ENCODE measurements at places on chromosomes 3 and 15.

DNA sequence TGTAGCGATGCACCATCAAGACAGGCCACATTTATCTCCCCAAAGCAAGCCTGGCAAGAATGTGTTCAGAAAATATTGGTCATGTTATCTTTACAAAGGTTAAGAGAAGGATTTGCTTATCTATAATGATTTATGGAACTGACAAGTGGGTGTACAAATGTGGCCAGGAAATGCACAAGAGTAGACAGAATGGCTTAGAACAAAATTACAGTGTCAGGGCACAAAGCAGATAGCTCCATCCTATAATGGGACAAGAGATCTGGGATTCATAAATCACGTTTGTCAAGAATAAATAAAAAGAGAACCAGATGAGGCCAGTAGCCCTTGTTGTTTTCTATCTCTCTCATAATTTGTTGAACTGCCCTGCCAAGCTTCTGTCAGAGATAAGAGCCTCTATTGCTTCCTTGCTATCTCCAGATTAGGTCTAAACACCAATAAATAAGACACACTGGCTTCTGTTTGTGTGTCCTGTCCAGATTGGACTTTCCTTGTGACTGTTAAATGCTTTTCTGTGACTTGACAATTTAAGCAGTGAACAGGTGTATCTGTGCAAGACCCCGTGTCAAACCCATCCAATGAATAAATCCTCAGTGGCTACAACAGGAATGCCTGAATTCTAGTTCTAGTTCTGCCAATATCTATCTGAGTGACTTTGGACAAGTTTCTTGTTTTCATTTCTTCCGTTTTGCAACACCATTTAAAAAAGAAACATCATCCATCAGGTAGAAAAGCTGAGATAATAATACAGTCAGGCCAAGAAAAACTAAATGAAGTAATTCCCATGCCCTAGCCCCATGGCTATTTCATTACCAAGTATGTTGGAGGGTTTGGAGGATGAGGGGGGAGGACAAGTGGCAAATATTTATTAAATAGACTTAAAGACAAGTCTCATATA is 157.2 kb downstream of the DCLK3 start:
- DNase-seq, result no peak

DNA sequence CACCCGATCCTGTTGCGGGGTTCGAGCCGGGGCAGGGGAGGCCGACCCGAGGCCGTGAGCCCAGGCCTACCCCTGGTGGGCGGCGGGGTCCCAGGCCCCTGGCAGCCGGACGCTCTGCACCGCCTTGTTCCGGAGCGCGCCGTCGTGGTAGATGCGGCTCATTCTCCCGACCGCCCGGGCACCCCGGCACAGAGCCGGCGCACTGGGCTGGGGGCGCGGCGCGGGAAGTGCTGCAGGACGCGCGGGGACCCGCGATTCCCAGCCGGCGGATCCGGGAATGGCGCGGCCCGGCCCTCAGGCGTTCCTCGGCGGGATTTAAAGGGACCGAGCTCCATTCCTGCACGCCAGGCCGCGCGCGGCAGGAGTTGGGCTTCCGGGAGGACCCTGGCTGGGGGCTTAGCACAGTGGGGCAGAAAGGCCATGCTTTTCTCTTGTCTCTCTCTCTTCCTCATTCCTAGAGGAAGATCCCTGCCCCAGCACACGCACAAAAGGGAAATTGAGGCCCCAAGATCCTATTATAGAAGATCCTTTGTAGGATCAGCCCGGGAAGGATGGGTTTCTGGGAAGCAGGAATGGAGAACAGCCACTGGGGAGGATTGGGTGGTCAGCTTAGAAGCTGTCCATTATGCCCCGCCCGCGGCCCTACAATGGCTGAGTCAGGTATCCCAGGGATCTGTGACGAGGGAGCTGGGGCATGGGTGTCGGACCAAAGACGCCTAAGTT is at the start of gene ARPIN:
Gene ARPIN, minus strand, starts transcription at position 279 of the 723 bp plus-strand sequence. Its CDS starts 117 bp downstream, at position 162.
- no peak for DNase-seq

- no peak for DNase-seq
Observed at GRCh38 chr3:10438902-10439610, 66.3 kb downstream of the ATP2B2 start.

GRCh38 chr15:68420186-68420684 is 11.7 kb downstream of the ITGA11 start:
- DNase-seq, result no peak

DNA sequence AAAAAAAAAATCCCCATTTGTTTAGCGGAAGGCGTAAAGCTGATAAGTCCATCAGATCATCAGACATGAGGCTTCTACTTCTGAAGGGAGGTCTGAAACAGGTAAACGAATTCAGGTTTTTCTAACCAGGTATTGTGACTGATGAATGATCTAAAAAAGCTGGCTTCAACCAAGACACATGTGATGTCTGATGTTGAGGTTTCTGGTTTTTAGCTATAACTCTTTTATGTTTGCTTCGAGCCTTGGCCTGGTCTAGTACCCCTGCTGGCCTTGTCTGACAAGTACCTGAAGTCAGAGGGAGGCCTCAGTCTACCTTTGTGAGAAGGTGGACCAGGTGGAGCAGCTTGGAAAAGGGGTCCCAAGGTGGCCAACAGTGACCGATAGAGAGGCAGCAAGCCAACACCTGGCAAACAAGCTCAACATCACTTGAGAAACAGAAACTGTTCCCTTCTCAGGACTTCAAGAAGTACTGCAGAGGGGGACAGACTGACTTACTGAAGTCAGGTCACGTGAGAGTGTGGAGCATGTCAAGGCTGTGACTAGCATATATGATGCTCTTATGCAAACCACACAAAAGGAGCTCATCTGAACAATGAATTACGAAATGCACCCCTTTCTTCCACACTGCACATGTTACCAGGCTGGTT is 33.0 kb upstream of the CA12 start:
- no peak for DNase-seq

DNA sequence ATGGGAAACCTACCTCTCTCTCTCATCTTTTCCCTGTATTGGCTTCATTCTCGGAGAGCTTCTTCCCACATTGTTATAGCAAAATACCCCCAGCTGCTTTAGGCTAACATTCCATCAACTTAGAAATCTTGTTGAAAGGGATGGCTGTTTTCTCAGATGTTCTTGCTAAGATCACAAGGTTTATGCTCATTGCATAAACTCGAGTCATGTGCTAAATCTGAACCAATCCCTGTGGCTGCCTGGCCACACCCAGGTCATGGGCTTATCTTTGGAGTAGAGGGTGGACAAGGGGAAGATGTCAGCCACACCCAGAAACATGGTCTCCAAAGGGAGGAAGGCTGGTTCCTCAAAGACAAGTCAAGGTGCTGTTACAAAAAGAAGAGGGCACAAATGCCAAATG is 150.6 kb upstream of the UMPS start:
- DNase-seq, result no peak

DNA sequence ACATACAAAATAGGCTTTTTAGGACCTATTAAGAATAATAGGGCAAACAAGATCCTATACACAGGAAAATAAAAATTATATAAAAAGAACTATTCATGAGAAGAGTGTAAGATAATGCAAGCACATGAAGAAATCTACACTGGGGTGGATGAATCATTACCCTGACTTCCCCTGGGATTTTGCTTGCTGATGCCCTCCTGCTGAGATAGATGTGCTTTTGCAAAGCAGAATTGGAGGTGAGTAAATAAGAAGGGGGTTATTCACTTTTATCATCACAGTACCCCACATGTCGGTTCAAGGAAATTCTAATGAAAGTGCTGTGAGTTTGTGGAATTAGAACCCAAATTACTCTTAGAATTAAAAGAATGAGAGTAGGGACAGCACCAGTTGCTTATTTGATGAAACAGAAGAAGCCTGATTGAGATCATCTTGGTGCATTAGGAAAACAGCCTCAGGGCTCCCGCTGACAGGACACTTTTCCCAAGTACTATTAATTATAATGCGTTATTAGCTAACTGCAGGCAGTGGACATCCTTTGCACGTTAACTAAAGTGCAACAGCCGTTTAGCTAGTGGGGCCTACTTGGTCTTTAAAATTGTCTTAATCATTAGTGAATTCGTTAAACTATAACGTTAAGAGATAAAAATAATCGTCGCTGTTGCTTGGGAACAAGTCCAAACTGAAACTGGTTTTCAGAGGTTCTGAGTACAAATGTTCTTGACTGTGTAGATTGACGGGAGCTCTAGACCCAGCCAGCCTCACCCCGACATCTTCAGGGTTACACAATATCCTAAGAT is 48.4 kb downstream of the SLC2A2 start:
- no peak for DNase-seq

- DNase-seq, result no peak
Observed at GRCh38 chr3:7241584-7242302, 380.8 kb downstream of the GRM7 start.

DNA sequence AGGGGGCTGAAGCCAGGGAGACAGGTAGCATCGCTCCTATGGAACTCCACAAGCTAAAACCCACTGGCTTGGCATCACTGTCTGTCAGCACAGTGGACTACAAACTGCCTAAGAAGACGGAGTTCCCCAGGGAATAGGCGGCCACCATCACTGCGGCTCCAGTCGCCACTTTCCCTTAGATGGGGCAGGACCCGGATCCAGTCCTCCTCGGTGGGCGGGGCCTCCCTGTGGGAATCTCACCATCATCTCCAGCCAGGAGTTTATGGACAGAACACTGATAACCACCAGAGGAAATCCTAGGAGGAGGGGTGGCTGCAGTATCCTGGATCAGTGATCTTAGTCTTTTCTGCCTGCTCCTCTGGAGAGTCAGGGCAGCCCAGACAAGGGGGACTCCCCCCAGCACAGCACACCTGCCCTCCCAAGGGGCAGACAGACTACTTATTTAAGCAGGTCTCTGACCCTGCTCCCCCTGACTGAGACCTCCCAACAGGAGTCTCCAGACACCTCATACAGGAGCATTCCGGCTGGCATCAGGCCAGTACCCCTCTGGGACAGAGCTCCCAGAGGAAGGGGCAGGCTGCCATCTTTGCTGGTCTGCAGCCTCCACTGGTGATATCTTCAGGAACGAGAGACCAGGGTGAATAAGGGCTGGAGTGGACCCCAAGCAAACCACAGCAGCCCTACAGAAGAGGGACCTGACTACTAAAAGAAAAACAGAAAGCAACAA is 435.6 kb upstream of the RASGRP1 start:
- no peak for DNase-seq

- no peak for DNase-seq
Observed at GRCh38 chr3:10006762-10007090, 19.5 kb upstream of the FANCD2 start.

GRCh38 chr3:52324676-52325075 is 8.6 kb downstream of the DNAH1 start:
- DNase-seq, result no peak

GRCh38 chr3:195929452-195929851 is 21.1 kb upstream of the TNK2 start:
- no peak for DNase-seq
